ENCODE measurements at places on chromosomes 16 and 17. TPM values are rescaled to one million over a fixed set of nuclear protein-coding genes. Genes with fewer than 3 reads are reported as not detected.

TBX2 gene
- total RNA-seq: 63.1 TPM

RDM1 gene
- total RNA-seq: not detected

CES5A gene
- total RNA-seq: not detected

NPIPA7 gene
- 0.78 TPM for total RNA-seq

PCYT2 gene
- total RNA-seq: 29.5 TPM

SMTNL2 gene
- total RNA-seq: 0.72 TPM
